Breast epithelium (tissue), 4 donors: ENCODE measurements at places on chromosomes 7 and 10. TPM values are rescaled to one million over a fixed set of nuclear protein-coding genes. Genes with fewer than 3 reads are reported as not detected.

Gene HDAC9
- total RNA-seq: 27.5 TPM

Gene USP54
- total RNA-seq: 106 TPM

Gene KNDC1
- total RNA-seq: 0.98 TPM

DNA sequence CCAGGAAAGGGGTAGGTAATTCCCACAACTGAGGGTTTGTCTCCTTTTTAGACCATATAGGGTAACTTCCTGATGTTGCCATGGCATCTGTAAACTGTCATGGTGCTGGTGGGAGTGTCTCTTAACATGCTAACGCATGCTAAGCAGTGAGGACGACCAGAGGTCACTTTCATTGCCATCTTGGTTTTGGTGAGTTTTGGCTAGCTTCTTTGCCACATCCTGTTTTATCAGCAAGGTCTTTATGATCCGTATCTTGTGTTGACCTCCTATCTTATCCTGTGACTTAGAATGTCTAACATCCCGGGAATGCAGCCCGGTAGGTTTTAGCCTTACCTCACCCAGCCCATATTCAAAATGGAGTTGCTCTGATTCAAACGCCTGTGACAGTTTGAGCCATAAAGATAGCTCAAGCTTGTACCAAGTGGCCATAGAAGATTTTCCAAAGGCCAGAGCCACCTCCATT lies 176.0 kb upstream of the NAMPT start:
- H3K27ac ChIP-seq: no peak overlapping the region
- H3K4me1 ChIP-seq: no peaks in the 10 kb centered on the region
- H3K36me3 ChIP-seq: no peaks in the 10 kb centered on the region

- DNase-seq: no peak
- no peaks in the 10 kb centered on the region for H3K36me3 ChIP-seq
Observed at GRCh38 chr7:42161719-42162118, 75.3 kb downstream of the GLI3 start.

DNA sequence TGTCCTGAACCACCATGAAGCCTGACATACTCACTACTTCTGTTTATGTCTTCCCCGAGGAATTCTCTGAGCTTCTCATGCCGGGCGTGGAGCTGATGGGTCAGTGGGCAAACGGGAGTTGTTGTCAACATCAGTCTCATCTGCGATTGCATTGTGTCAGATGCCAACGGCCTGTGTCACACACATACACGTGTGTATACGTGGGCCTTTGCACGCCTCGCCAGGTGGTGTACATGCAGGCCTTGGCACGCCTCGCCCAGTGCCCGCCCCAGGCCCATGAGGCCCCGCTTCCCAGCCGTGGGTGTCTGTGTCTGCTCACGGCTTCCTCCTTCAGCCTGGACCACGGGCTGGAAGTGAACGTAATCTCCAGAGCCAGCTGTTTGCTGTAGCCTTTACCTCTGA lies 7.5 kb upstream of the CSGALNACT2 start:
- H3K4me3 ChIP-seq: no peak overlapping the region
- DNase-seq: no peak
- no peaks in the 10 kb centered on the region for H3K4me1 ChIP-seq
- no peak overlapping the region for H3K27ac ChIP-seq

- H3K4me1 ChIP-seq: no peaks in the 10 kb centered on the region
- H3K4me3 ChIP-seq: peak overlapping the region; percentile 55
- DNase-seq: no peak
- H3K27ac ChIP-seq: no peak overlapping the region
- H3K36me3 ChIP-seq: no peaks in the 10 kb centered on the region
Observed at GRCh38 chr7:152925412-152926147, 166.0 kb downstream of the ACTR3B start.

Gene PGAM2
- 0.73 TPM for total RNA-seq

GRCh38 chr7:6725003-6725402 lies 18.3 kb upstream of the ZNF12 start:
- DNase-seq: no peak
- H3K27me3 ChIP-seq: no peaks in the 10 kb centered on the region
- H3K4me1 ChIP-seq: no peaks in the 10 kb centered on the region
- H3K36me3 ChIP-seq: no peaks in the 10 kb centered on the region
- H3K4me3 ChIP-seq: no peak overlapping the region
- no peak overlapping the region for H3K27ac ChIP-seq

Gene TRIM24
- total RNA-seq: 28.1 TPM

- H3K36me3 ChIP-seq: no peaks in the 10 kb centered on the region
- DNase-seq: no peak
- H3K27ac ChIP-seq: peak overlapping the region; percentile 74
- H3K4me1 ChIP-seq: peaks cover 4% of the 10 kb centered on the region
Observed at GRCh38 chr7:140607441-140607989, 33.1 kb downstream of the DENND2A start.

GRCh38 chr10:61197057-61197456 lies 253.1 kb upstream of the RHOBTB1 start:
- H3K27ac ChIP-seq: no peak overlapping the region
- DNase-seq: no peak
- no peaks in the 10 kb centered on the region for H3K4me1 ChIP-seq

Gene POLL
- total RNA-seq: 31.6 TPM

GRCh38 chr10:95896071-95896850 lies 11.5 kb upstream of the CC2D2B start:
- H3K27me3 ChIP-seq: no peaks in the 10 kb centered on the region
- H3K4me3 ChIP-seq: no peak overlapping the region
- no peak overlapping the region for H3K27ac ChIP-seq
- no peaks in the 10 kb centered on the region for H3K36me3 ChIP-seq
- DNase-seq: no peak
- H3K4me1 ChIP-seq: no peaks in the 10 kb centered on the region

DNA sequence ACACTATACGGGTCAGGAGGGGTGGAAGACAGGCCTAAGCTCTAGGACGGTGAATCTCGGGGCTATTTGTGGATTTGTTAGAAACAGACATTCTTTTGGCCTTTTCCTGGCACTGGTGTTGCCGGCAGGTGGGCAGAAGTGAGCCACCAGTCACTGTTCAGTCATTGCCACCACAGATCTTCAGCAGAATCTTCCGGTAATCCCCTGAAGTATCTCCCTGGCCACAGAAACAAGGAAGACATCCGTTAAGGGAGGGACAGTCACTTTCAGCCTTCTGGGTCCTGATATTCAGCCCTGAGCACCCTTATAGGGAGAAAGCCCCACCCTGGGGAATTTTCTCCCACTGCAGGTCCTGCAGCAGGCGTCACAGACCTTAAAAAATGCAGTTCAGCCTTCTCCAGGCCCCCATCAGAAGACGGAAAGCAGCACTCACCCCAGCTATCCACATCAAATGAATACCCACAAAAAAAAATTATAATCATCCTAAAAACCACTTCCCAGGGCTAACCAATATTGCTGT lies 23.2 kb downstream of the PLAC9 start:
- DNase-seq: no peak
- peak overlapping the region; percentile 95 for H3K27ac ChIP-seq
- H3K4me1 ChIP-seq: no peaks in the 10 kb centered on the region

DNA sequence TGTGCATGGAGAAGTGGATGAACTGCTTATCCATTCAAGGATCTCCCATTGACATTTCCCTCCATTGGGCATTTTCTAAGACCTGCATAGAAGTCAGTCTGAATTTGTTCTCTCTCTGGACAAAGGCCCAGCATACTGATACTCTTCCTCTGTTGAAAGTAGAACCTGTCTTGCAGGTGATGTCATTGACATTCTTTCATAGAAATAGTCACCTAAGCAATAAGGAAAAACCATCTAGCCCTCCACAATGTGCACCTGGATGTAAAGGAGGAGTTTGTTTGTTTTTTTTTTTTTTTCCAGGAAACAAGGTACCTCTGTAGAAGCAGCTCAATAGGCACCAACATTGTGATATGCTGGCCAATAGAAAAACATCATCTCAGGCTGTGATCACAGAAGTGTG lies 150.4 kb downstream of the DPY19L1 start:
- H3K27ac ChIP-seq: no peak overlapping the region
- H3K4me3 ChIP-seq: no peak overlapping the region
- H3K4me1 ChIP-seq: no peaks in the 10 kb centered on the region
- H3K27me3 ChIP-seq: no peaks in the 10 kb centered on the region
- DNase-seq: no peak

DNA sequence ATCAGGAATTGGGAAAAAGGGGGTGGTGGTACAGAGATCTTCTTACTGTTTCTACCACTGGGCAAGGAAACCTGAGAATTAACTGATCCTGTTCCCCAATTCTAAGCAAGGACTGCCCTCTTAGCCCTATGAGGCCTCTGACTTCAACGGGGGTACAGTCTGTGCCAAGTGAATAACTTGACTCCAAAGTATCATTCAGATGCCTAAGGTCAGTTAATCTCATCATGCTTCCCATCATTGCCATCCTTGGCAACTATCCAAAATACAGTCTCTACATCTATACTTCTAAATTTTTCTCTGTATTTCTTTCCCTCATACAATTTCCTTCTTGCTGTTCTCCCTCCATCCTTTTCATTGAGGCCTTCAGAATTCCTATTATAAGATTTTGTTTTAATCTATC lies 10.5 kb downstream of the PPP3CB start:
- no peak for DNase-seq
- H3K27me3 ChIP-seq: no peaks in the 10 kb centered on the region
- H3K4me1 ChIP-seq: no peaks in the 10 kb centered on the region
- no peak overlapping the region for H3K27ac ChIP-seq
- no peak overlapping the region for H3K4me3 ChIP-seq

GRCh38 chr7:105269397-105269796 lies 119.3 kb downstream of the SRPK2 start:
- DNase-seq: no peak
- H3K4me1 ChIP-seq: no peaks in the 10 kb centered on the region
- peak overlapping the region; percentile 83 for H3K27ac ChIP-seq
- H3K4me3 ChIP-seq: peak overlapping the region; percentile 47

Gene MYL10
- total RNA-seq: not detected
